ENCODE measurements at places on chromosomes 3 and 15.

- DNase-seq = no peak
These were observed 15.1 kb upstream of the CCDC80 start for GRCh38 chr3:112656043-112656442.

- DNase-seq = no peak
These were observed 194.1 kb downstream of the TPRG1 start for GRCh38 chr3:189365609-189366564.

- DNase-seq = no peak
These were observed 197.8 kb downstream of the EBLN2 start for GRCh38 chr3:73259291-73259690.

DNA sequence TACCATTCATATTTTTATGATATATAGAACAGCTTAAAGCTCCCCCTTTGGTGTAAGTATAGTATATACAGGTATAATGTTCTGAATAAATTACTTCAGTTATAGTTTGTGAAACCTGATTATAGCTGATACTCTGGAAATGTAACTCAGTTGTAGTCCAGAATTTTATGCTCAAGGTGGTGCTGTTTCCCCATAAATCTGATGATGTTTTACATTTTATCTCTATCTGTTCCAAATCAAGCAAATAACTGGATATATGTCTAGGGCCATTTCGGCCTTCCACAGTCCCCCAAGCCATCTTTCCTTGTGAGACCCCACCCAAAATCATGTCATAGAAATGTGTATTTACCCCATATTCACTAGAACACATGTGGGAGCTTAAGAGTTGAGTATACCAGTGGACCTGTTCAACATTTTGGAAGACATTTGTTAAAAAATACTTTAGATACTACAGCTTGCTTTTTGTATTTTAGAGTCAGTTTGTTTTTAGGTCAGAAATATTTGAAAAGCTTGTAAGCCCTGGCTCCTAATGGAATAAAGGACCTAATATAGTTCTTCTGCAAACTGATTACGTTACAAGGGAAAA is 107.1 kb downstream of the ATG7 start:
- no peak for DNase-seq

GRCh38 chr3:9246189-9246588 is 3.3 kb downstream of the SRGAP3 start:
- no peak for DNase-seq

- no peak for DNase-seq
These were observed 76.0 kb downstream of the PTPRG start for GRCh38 chr3:61637088-61638051.
